ENCODE measurements at places on chromosomes 6 and 20.

DNA sequence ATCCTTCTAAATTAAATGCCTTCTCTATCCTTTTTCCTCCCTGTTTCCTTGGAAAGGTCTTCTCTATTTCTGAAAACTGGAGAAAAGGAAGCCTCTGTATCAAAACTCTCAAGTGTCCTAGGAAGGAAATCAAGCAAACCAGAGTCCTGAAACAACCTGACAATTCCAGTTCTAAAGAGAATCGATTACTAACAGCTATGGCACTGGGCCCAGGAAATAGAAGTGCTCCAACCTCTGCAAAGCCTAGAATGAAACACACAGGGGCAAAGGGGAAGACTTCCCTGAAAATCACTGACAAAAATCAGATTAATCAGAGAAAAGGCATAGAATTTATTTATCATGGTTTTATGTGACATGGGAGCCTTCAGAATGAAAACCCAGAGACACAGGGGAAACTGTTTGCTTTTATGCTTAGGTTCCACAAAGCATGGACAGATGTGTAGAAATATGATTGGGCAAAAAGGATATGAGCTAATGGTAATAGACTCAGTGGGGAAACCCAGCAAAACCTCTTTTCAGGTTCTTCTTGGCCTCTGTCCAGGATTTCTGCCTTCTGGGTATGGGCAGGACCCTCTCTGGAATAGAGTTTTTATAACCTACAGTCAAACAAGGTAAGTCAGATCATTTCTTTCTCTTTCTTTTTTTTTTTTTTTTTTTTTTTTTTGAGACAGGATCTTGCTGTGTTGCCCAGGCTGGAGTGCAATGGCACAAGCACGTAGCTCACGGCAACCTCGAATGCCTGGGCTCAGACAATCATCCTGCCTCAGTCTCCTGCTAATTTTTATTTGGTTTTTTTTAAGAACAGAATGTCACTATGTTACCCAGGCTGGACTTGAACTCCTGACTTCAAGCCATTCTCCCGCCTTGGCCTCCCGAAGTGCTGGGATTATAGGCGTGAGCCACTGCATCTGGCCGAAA lies 91.7 kb downstream of the CD24 start:
- DNase-seq: peak; percentile 74

- DNase-seq: peak; percentile 17
Measured at GRCh38 chr6:9248133-9248532, 812.8 kb upstream of the SLC35B3 start.

GRCh38 chr20:45088247-45088646 lies 12.7 kb downstream of the KCNS1 start:
- no peak for DNase-seq

GRCh38 chr20:32608664-32609015 lies 23.5 kb upstream of the NOL4L start:
- DNase-seq: no peak

GRCh38 chr6:135504734-135505133 lies 7.2 kb upstream of the AHI1 start:
- no peak for DNase-seq

DNA sequence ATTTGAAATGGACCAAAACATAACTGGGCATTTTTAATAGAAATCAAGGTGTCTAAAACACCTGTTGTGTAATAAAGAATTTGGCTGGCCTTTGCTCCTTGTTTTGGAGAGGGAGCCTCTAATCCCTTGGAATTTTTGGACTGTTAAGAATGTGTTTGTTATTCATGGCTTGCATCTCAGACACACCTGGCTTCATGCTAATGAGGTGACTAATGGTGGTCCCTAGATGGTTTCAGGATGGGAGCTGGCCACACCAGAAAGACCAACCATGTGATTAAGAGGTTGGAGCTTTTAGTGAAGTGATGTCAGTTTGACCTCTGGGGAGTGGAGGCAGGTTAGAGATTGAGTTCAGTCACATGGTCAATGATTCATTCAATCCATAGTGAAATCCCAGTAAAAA lies 328.4 kb downstream of the DHX35 start:
- DNase-seq: no peak

- DNase-seq: peak; percentile 1
Measured at GRCh38 chr20:50792708-50793574, 1.9 kb upstream of the BCAS4 start.

DNA sequence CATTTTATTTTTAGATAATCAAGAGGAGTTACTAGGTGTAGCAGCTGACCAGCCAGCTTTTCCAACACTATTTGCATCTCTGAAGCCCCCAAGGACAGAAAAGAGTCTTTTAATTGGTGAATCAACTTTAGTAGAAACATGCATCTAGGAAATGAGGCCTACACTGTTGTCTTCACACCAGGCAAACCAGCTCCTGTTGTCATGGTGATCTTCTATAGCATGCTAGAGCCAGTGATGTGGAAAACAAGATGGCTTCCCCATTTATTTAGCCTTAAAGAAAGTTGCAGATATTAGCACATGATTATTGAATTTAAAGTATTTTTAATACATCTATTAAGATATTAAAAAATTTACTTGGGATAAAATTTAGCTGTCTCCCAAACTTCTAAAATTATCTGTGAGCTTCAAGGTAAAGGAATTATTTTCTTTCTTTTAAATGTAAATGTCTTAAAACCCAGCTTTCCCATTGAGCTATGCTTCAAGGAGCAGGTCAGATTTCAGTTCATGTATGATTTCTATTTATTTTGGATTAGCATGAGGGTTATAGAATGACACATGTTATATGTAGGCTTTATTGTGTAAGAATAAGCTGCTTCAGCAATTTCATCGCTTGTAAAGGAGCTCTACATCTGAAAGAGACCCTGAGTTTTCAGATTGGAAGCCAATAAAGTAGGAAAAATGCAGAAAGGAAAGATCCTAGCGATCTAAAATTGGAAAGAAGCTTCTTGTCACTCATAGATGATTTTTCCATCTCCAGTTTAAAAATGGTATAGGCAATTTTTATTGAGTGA lies 564.9 kb upstream of the CITED2 start:
- peak; percentile 55 for DNase-seq

- peak; percentile 37 for DNase-seq
Measured at GRCh38 chr6:17032590-17032987, 69.3 kb upstream of the STMND1 start.

- DNase-seq: peak; percentile 53
Measured at GRCh38 chr6:43093436-43094289, 17.5 kb downstream of the PTK7 start.

GRCh38 chr6:25172819-25173218 lies 106.4 kb upstream of the CARMIL1 start:
- no peak for DNase-seq

GRCh38 chr20:43323592-43323991 lies 133.9 kb upstream of the PTPRT start:
- no peak for DNase-seq

GRCh38 chr20:54920491-54920890 lies 445.1 kb downstream of the DOK5 start:
- DNase-seq: no peak

DNA sequence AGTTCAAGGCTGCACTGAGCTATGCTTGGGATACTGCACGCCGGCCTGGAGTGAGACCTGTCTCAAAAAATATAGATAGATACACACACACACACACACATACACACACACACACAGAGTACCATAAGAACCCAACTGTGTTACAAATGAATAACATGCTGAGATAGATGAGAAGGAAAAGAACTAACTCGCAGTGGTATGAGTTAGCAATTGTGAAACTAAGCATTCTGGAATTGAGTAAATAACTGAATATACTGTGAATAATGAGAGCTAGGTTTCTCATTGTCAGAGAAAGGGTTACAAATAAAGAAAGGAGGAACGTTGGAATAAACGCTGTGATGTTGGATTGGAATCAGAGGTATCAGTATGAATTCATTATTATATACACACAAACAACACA lies 14.6 kb upstream of the FAXC start:
- DNase-seq: no peak

DNA sequence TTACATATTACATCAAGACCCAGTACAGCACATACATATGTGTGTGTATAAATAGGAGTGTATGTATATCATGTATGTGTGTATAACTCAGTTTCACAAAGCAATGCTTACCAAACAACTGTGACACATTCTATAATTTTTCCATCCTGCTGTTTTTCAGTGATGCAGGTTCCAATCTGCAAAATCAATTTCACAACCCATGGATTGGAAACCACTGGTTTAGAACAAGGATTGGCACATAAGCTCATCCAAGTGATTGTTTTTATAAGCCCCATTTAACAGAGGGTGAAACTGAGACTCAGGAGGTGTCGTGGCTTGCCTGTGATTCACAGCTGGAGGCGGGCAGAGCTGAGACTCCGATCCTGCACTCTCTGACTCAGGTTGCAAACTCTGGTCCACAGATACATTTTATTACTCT lies 158.2 kb downstream of the ZMYND8 start:
- no peak for DNase-seq

DNA sequence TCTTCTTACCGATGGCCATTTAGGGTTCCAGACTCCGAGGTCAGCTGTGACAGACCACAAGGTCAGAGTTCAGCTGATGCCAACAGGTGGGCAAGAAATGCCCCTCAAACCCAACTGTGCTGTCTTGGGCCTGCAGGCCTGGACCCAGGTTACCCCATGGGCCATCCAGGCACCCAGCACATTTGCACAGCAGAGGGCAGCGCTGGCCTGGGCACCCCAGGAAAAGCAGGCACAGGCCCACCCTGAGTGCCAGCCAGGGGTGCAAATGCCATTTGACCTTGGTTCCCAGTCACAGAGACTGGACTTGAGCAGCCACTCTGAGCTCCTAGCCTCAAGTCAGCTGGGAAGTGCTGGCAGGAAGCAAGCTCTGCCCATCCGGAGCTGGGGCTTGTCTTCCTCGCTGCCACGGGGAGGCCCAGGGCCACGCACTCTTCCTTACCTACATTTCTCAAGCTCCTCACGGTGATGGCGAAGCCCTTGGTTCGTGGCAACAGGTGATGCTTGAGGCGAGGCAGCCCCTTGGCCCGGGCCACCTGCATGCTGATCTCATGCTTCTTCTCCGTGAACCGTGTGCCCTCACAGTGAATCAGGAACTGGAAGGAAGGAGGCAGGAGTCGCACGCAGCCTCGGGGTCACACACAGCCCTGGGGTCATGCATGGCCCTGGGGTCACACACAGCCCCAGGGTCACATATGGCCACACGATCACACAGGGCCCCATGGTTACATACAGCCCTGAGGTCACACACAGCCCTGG lies 120.8 kb downstream of the AGPAT4 start:
- DNase-seq: no peak
